ENCODE measurements at places on chromosomes 2 and 18.

DNA sequence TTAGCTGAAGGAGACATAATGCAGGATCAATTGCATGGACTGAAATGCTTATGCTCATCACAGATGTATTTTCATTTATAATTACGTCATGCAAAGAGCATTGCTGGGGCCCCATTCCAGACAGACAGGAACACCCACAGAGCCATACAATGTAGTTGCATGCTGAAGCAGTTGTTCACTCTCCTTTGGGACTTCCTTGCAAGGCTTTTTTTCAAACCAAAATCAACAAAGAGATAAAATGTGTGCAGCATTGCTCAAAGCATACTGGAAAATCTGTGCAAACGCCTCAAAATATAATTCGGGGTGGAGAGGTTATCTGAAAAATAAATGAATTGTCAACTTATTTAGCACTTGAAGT, 463.2 kb downstream of the CDH2 start:
- no peak for DNase-seq

- DNase-seq = no peak
Measured at GRCh38 chr18:58362829-58363271, 266.0 kb downstream of the ALPK2 start.

- no peak for DNase-seq
Measured at GRCh38 chr2:33777786-33778185, 178.7 kb upstream of the FAM98A start.

DNA sequence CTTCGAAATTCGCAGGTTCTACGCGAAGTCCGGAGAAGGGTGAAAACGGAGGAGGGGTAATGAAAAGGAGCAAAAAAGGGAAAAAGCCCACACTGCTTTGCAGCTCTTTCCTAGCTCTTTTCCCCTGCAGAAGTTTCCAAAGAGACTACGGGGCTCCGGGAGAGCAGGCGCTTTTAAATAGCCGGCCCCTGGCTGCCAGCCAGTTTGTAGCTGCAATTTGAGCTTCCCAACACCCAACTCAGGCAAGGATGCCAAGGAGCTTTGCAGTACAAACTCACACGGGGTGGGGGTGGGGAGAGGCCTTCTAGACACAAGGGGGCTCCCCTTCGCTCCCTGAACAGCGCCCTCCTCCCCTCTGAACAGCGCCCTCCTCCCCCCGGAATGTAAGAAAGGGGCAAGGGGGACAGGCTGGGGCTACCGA, at the start of gene IGFBP5:
TSS of gene IGFBP5 (minus strand) at position 149 of the 421 bp plus-strand sequence. CDS start 774 bp downstream, outside the sequence.
- no peak for DNase-seq

GRCh38 chr2:55144922-55145820, 86.9 kb downstream of the CLHC1 start:
- no peak for DNase-seq

DNA sequence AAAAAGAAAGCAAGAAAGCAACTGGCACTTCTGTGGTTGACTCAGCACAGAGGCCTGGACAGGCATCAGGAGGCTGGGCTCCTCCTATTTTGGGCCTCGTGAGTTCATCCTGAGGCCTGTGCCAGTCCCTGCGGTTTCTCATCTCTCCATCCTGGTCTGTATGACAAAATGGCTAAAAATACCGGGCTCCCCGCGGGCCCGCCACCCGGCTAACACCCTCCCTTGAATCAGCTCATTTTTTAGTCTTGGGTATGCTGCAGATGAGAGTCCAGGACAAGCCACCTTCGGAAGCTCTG, 62.3 kb upstream of the YWHAQ start:
- DNase-seq = no peak

Measured in stimulated activated CD4-positive, alpha-beta T cell treated with anti-CD3 and anti-CD28 coated beads, Interleukin-1b, Interleukin-23, amount 100 ng/mL, for 24 hours (primary cell).